ENCODE measurements at places on chromosomes 13 and 19.

GRCh38 chr19:38021352-38021751, 114.3 kb downstream of the SIPA1L3 start:
- no peak for DNase-seq

DNA sequence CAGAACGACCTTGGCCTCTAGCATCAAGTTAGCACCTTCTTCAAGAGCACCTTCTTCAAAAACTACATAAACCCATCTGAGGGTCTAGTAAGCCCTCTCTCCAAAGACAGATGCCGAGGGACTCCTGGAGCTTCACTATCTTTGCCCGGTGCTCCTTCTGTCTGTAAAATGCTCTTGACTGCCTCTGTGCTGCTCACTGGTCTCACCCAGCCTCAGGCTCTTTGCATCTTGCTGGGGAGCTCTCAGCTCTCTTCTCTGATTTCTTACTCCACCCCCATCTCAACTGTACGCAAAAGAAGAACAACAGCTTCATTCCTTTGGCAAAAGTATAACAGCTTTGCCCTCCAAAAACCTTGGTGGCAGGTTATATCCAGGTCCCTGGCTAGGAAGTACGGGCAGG, 404.2 kb downstream of the KLF12 start:
- DNase-seq, result no peak

- no peak for DNase-seq
These were observed 10.2 kb downstream of the NFKBID start for GRCh38 chr19:35890113-35890650.

- no peak for DNase-seq
These were observed 1.2 kb downstream of the C19orf84 start for GRCh38 chr19:51389143-51389542.

- no peak for DNase-seq
These were observed 70.0 kb downstream of the GPC6 start for GRCh38 chr13:93296584-93296983.

GRCh38 chr13:97004096-97004876, 10.0 kb upstream of the OXGR1 start:
- DNase-seq, result no peak

- DNase-seq, result peak; percentile 8
These were observed 1.9 kb downstream of the RRAS start for GRCh38 chr19:49637821-49638738.

DNA sequence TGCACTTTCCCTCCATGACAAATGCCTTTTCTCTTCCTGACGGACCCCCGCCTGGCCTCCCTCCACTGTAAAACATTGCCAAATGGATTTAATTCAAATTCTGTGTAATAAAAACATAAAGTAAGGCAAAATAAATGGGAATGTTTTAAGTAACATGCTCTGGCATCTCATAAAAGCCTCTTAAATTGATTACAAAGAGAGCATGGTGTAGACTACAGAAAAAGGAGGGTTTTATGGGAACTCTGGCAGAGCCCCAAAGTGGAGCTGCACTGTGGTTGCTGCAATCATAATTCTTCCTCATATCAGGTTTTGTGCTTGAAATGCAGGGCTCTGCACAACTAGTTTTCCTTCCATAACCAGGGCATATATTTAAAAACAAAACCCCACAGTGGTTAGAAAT, 44.3 kb upstream of the SIAH3 start:
- DNase-seq, result no peak

DNA sequence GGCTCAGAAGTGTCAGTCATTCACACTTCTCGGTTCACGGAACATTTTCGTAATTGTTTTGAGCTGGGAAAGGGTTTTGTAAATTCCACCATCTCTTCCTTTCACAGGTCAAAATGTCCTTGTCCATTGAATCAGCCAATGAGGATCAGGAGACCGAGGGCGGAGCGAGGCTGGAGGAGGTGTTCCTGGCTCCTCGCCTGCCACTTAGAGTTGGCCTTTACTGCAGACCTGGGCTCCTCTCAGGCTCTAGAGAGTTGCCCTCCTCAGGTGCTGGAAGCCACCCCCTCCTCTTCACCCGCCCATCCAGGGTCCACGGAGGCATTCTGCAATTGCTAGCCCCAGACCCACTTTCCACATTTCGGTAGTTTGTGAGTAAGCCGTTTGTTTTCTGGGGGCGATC, 370.4 kb downstream of the IRS2 start:
- no peak for DNase-seq

DNA sequence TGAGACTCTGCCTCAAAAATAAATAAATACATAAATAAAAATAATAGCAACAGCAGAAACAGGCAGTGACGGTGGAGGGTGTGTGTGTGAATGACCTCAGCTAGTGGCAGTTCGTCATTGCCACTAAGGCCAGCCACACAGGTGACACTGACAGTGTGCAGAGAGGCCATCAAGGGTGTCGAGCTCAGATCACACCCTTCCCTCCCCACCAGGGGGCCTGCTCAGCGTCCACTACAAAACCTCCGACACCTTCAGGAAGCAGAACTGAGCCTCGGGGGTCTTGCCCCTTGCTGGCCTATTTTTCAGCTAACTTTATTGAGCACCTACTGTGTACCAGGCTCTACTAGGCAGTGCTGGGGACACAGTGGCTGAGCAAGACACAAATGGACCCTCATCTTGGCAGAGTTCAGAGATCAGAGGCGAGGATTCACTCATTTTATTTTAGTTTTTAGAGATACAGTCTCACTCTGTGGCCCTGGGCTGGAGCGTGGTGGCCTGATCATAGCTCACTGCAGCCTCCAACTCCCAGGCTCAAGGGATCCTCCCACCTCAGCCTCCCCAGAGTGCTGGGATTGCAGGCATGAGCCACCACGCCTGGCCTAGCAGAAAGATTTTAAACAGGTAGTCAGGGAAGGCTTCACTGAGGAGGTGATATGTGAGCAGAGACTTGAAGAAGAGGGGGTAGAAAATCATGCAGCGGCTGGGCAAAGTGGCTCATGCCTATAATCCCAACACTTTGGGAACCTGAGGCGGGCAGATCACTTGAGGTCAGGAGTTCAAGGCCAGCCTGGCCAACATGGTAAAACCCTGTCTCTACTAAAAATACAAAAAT, 30.3 kb upstream of the SEMA6B start:
- no peak for DNase-seq

- DNase-seq, result no peak
These were observed 665.6 kb upstream of the ARGLU1 start for GRCh38 chr13:107233541-107233940.

- DNase-seq, result no peak
These were observed 94.7 kb downstream of the RGCC start for GRCh38 chr13:41552031-41552430.

DNA sequence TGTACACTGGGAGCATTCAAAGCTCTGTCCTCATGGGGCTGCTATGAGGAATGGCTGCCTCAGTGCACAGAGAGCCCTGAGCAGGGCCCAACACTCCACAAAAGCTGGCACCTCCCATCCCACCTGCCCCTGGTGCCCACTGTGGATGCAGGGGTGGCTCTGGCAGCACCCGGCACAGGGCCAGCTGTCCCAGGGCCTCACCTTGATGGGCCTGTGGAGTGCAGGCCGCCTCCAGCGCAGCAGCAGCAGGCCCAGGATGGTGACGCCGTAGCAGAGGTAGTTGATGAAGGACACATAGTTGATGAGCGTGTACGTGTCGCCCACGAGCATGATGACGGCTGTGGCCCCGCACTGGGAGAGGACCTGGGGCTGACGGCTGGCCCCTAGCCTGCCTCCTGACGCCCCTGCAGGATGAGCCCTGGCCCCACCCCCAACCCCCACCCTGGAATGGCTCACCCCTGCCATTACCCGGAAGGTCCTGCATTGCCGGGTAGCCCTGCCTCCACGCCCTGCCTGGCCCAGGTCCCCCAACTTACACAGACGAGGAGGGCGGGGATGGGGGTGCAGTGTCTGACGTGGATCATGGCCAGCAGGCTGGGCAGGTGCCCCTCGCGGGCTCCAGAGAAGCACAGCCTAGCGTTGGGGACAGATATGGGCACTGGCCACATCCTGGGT, 15.2 kb downstream of the SLC7A10 start:
- DNase-seq, result no peak

DNA sequence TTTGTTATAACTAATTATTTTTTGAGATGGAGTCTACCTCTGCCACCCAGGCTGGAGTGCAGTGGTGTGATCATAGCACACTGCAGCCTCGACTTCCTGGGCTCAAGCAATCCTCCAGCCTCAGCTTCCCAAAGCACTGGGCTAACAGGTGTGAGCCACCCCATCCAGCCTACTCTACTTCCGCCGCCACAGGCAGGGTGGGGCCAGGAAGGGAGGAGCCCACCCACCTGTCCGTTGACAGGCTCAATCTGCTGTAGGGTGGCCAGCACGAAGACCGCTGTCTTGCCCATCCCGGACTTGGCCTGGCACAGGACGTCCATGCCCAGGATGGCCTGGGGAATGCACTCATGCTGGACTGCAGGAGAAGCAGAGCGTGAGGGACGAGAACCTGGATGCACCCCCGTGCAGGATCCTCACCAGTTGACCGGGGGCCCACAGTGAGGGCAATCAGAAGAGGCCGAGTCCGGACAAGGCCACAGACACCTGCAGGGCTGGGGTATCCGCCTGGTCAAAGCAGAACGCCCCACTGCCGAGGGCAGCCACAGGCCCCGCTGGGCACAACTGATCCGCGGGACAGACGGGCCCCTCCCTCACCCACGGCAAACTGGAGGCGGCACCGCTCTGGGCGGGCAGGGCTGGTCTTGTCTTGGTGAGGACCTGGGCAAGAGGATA, 6.7 kb downstream of the DDX39A start:
- no peak for DNase-seq

DNA sequence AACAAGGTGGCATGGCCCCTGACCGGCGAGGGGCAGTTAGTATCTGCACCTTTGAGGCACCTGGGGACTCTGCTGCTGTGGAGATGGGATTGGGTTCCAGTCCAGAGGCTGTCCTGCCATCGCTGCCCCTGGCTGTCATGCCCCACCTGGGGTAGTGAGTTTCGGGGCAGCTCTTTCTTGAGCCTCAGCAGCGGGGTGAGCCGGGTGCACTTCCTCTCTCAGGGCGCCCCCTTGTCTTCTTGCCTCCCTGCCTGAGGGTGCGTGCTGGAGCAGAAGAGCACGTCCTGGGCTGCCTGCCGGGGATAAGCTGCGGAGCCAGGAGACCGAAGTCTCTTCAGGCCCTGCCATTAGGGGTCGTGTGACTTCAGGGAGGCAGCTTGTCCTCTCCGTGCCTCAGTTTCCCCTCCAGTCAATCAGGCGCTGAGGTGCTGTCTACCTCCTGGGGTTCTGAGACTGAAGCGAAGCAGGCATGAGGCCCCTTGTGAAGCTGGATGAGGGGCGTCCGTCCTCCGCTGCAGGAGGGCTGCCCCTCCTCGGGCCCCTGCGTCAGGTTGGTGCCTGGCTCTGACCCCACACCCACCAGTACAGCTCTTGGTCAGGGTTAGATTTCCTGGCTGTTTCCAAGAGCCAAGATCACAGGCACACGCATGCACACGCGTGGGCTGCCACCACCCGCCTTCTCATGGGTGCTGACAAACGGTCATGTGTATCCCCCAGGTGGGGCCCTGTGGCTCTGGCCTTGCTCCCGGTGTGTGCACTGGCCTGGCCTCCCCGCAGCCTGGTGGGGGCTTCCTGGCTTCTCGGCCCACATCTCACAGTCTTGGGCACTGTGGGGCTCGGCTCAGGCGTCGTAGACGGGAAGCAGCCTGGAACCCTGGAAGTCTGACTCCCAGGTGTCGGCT, 8.3 kb downstream of the GNA11 start:
- no peak for DNase-seq

DNA sequence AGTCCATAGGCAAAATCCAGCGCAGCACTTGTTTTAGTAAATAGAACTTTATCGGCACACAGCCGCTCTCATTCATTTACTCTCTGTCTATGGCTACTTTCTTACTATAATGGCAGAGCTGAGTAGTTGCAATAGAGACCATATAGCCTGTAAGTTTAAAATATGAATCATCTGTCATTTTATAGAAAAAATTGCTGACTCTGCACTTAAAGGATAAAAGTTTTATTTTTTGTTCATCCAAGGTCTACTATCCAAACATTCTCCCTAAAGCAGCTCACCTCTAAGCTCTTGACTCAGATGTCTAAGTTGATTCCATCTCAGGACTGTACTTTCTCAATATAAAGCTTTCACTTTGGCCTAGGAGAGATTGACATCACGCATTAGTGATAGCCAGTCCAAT, 825.7 kb downstream of the OLFM4 start:
- no peak for DNase-seq

GRCh38 chr19:48480183-48480557, 11.0 kb downstream of the CYTH2 start:
- no peak for DNase-seq

DNA sequence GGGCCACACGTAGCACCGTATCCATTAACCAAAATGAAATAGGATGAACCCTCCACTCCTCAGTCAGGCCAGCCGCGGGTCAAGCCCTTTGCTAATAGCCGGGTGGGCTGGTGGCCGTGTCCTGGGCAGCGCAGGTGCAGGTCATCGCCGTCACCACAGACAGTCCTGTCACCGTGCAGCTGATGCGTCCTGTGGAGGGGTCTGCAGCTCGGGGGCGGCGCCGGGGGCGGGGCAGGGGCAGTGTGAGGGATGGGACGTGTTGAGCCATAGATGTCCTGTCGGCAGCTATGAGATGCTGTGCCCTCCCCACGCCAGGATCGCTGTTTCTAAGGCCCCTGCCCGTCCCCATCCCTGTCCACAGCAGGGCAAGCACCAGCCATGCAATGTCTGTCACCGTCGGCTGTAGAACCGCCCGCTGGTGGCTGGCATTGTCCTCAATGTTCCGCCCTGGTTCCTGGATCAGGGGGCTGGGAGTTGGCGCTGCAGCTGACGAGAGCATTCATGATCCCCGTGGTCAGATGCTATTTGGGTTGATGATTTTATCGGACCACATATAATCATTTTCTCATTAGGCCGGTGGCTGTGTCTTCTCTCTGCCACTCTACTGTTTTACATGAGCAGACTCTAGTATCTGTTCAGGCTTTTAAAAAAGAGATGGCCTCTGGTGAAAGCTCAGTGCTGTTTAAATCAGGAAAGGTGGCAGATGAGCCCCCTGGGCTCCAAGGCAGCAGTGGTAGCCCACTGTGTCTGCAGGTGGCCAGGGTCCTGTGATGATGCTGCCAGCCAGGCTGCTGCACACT, 126.1 kb downstream of the KDM4B start:
- DNase-seq, result no peak

GRCh38 chr19:12975221-12975741, 5.9 kb downstream of the DAND5 start:
- DNase-seq, result no peak

DNA sequence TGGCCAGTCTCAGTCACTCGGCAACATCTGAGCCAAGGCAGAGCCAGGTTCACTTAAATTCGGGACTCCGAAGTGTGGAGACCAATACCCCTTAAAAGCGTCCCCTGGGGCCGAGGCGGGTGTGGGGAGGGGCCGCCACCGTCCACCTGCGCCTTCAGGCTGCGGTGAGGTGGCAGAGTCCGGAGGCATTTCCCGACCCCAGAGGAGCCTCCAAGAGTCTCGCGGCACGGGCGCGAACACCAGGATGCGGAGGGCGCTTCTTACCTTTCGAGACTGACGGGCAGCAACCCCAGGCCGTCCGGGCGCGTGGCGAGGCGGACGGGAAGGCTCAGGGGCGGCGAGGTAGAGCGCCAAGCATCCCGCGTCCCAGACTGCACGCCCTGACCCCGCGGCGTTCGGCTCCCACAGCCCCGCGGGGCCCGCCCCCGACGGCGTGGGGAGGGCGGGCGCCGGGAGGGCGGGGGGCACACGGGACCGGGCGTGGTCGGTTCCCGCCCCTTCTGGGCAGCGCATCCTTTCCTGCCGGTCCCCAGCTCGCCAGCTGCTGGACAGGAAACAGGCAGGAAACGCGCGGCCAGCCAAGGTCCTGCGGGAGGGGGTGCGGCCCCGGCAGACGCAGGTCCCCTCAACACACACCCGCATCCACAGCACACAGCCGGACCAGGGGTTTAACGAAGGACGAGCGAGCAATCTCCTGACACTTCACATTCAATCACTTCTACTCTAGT, at the start of gene THSD1:
THSD1 (minus strand) TSS at position 406 of the 728 bp plus-strand sequence. CDS start 3,572 bp downstream, outside the sequence.
- no peak for DNase-seq

All from hematopoietic multipotent progenitor cell treated with erythropoietin and hydrocortisone succinate and interleukin-3 and kit ligand, for 15 days (in vitro differentiated cells).